Thyroid gland (tissue), 4 donors: ENCODE measurements at places on chromosomes 12 and 14. TPM values are rescaled to one million over a fixed set of nuclear protein-coding genes. Genes with fewer than 3 reads are reported as not detected.
A peak's percentile ranks its signal among the peaks of the same experiment; 100 is the strongest.

- no peak for DNase-seq
Measured at GRCh38 chr12:54285150-54286041, 4.9 kb downstream of the HNRNPA1 start.

- peak; percentile 20 for DNase-seq
Measured at GRCh38 chr12:3200814-3201233, 123.6 kb downstream of the TSPAN9 start.

Gene PIANP
- not detected for total RNA-seq

- DNase-seq = no peak
Measured at GRCh38 chr12:104593482-104593881, 136.7 kb downstream of the CHST11 start.

- no peak for DNase-seq
Measured at GRCh38 chr12:27619308-27619707, 76.9 kb upstream of the REP15 start.

Gene PTPN11
- 79.5 TPM for total RNA-seq

DNA sequence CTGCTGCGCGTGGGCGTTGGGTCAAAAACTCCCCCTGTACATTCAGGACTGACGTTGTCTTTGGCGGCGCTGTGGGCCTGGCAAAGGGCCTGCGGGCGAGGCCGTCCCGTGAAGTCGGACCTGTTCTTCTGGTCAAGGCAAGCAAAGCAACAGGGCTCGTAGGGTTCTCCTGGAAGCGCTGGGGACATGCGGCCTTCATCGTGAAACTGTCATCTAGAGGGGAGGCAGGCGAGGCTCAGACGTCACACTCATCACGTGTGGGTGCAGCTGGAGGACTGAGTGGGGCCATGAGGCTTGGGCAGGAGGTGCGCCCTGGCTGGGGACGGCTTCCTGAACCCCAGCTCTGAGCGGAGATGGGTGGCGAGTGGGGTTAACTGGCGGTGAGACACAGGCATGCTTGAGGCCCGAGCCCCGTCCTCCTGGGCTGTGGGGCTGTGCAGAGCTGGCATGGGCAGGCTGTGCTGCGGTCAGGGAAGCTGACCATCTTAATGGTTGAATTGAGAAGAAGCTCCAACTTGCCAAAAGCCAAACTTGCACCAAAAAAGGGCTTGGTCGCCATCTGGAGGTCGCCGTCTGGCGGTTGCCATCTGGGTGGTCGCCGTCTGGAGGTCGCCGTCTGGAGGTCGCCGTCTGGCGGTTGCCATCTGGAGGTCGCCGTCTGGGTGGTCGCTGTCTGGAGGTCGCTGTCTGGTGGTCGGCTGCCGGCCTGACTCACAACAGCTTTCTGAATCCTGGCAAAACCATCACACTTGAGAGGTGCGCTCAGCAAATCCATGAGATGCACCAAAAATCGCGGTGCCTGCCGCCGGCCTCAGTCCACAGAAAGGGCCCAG is 66.2 kb downstream of the NOC4L start:
- no peak for DNase-seq

- DNase-seq = no peak
Measured at GRCh38 chr12:114404926-114405518, 922 bp downstream of the TBX5 start.

Gene GALNT6
- 9.0 TPM for total RNA-seq

Gene IRAK4
- 36.1 TPM for total RNA-seq

Gene MUCL1
- total RNA-seq = not detected

DNA sequence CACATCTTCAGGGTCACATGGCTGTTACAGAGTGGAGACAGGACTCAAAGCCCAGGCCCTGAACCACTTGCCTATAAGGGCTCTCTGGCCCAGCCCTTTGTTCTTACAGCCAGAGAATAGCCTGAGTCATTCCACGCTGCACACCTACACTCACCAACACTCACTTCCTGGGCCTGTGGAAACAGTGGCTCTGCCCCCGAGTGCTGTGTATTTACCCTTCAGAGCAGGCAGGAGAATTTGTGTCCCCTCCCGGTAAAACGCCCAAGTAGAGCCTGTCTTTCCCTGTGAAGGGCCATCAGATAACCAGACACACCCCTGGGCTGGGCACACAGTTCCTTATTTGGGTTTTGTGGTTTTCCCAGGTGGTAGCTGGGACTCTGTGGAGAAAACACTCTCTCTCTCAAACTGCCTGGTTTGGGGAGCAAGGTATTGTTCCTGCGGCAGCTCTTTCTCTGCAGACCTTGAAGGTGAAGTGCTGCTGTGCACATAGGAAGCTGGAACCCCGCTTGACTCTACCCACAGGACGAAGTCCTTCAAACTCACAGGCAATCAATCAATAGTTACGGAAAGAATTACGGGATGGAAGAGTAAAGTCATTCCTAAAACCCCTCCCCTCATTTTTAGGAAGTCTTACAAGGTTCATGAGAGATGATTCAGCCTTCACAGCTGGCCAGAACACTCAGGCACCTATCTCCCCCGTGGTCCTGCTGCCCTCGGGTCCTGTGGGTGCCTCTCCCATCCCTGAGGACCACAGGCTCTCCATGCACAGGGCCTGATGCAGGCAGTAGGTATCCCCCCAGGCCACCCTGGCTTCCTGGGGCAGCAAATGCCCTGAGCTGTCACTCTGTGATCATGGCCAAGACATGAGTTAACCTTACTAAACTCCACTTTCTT is 20.3 kb downstream of the FIGNL2 start:
- DNase-seq = peak; percentile 22

DNA sequence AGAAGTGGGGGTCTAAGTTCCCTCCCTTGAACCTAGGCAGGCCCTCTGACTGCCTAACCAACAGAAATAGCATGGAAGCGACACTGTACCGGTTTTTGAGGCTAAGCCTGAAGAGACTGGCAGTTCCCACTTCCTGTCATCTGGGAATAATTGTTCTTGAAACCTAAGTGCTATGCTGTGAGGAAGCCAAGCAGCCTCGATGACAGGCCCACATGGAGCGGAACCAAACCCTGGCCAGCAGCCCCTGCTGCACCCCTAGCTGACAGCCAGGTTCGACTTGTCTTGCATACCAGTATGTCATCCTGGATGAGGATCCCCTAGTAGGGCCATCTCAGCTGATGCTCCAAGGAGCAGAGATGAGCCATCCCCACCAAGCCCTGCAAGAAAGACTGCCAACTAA is 6.4 kb upstream of the GPR68 start:
- no peak for DNase-seq

Gene FAM90A1
- total RNA-seq = not detected

DNA sequence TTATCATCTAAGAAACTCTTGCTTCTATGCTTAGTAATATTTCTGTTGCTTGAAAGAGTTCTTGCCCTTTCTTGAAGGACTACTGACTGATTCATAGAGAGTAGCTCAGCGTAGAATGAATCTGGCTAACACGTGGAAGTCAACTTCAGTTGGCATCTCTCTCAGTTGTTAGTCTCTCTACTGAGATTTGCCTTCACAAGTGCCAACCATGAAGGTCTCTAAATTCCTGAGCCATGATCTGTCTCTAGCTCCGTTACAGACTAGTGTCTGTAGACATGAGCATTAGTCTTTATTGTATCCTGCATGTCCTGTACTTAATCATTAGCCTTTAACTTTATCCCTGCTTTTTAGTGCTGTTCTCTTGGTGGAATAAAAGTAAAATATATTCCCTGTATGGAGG is 19.1 kb upstream of the ALX1 start:
- no peak for DNase-seq

DNA sequence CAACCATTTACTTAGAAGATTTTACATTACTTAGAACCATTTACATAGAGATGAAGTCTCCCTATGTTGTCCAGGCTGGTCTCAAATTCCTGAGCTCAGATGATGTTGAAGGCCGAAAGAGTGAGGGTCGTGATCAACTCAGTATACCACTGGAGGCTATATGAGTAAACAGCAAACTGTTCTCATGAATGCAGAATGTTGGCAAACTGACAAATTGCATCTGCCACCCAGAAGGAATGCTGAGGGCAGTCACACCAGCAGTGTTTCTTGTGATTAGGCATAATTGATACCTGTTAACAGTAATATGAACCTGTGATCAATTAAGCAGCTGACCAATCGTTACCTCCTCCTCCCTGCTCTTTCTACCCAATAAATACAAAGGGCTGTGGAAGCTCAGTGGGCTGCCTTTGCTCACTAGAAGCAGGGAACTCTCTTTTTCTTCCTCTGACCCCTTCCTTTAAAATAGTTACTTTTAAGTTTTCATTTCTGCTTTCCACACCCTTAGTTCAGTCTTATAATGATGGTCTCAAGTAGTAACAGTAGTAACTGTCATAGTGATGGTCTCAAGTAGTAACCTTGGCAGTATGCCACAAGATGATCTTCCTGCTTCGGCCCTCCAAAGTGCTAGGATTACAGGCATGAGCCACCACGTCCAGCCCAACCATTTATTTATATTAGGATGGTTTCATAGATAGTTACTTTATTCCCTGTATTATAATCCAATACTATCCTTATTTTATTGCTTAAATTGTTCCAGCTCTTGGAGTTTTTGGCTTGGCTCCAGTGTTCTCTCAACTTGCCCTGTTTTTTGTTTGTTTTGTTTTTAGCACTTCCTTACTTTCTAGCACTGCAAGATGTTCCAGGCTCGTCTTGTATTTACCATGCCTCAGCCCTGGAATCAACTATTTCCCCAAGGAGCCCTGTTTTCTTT is 25.8 kb downstream of the LIMA1 start:
- peak; percentile 41 for DNase-seq

DNA sequence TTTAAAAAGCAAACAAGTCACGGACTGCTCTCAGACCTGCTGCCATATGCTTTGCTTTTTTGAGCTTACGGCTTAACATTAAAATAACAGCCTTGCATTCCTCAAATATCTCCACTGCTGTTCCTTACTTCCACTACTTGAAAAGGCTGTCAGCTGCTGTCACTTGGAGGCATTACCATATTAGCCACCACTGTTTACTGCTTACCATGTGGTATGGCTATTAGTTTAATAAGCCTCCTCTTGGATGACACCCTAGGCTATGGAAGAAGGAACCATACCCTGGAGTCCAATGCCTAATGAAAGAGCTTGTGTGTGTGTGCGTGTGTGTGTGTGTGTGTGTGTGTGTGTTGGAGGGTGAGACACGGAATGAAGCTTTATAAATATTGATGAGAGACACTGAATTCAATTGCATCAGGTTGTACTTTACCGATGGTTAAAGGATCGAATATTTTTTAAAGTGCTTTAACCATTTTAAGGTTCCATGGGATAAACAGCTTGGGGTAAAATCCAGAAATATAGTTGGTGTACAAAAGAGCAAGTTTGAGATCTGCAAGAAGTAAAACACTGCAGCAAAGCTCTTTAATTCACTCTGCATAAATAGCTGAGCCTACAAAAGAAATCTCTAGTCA is 174.5 kb downstream of the TTC7B start:
- DNase-seq = no peak

- no peak for DNase-seq
Measured at GRCh38 chr12:111993292-111994150, 19.4 kb downstream of the TMEM116 start.

Gene SERPINA10
- total RNA-seq = not detected

DNA sequence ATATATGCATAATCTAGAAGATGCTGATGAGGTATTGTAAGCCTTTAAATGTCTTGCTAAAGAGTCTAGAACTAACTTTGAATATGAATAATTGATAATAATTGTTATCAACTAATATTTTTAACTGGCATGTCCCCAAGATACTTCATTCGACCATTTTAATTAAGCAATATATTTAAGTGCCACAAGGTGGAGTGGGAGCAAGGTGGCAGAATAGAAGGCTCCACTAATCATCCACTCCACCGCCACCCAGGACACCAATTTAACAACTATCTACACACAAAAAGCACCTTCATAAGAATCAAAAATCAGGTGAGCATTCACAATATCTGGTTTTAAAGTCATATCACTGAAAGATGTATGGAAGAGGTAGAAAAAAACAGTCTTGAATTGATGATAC is 409.6 kb downstream of the SEC23A start:
- no peak for DNase-seq

- DNase-seq = no peak
Measured at GRCh38 chr12:93156086-93156716, 221.5 kb upstream of the NUDT4 start.

DNA sequence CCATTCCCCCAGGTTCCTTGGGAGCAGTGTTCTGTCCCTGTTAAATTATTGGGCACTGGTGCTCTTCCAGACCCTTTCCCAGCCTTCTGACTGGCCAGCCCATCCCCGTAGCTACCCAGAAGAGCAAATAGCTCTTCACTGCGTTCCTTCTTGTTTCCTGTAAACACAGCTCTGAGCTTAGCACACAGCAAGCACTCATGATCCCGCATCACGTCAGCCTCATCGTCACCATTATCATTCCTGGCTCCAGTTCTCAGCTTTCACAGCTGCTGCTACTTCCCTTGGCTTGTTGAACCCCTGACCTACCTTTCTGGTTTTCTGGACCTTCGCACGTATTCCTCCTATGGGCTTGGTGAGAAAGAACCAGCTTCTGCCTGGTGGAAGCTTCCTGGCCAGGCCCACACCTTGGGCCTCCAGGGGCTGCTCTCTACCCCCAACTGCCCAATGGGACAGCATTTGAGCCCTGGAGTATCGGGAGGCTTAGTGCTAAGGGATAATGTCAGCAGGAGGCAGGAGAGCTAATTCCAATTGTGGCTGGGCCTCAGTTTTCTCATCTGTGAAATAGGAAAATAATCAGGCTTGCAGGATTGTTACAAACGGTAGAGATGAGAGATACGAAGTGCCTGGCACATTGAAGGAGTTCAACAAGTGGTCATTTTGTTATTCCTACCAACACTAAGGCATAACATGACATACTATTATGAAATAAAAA is 22.6 kb upstream of the PAPOLA start:
- DNase-seq = no peak

- peak; percentile 72 for DNase-seq
Measured at GRCh38 chr12:122203301-122204166, at the start of gene B3GNT4. Gene B3GNT4 (plus strand): TSS chr12:122203709. CDS start chr12:122204619, 910 bp downstream.

GRCh38 chr14:69841656-69842055 is 37.6 kb upstream of the SMOC1 start:
- DNase-seq = no peak

Gene SRSF5
- total RNA-seq = 333 TPM

GRCh38 chr12:117072106-117072505 is 27.1 kb downstream of the TESC start:
- no peak for DNase-seq

GRCh38 chr14:30063746-30064145 is 136.1 kb upstream of the PRKD1 start:
- DNase-seq = no peak

Gene NID2
- 207 TPM for total RNA-seq

- DNase-seq = no peak
Measured at GRCh38 chr12:52603314-52603713, 2.1 kb upstream of the KRT72 start.

DNA sequence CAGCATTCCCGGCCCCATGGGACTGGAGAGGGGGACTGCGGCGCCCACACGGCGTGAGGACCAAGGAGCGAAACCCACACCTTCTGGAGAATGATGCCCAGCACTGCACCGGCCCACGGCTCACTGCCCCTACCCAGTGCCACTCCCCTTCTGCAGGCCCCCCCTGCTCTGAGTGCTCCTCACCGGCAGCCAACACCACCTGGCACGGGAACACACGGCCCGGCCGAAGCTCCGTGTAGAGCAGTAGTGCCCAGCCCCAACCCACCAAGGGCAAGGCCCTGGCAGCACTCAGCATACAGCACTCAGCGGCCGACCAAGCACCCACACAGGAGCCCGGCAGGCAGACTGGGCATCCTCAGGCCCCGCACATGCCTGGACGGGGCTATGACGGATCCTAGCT is 13.4 kb downstream of the BTBD6 start:
- DNase-seq = peak; percentile 90

GRCh38 chr14:102580550-102581110 is 11.8 kb upstream of the RCOR1 start:
- DNase-seq = no peak

- no peak for DNase-seq
Measured at GRCh38 chr14:57378661-57379060, 11.7 kb upstream of the NAA30 start.

Gene CLEC4D
- 0.22 TPM for total RNA-seq

Gene TPPP2
- not detected for total RNA-seq

- no peak for DNase-seq
Measured at GRCh38 chr14:61344437-61345150, 23.2 kb downstream of the PRKCH start.

Gene CIROP
- 0.11 TPM for total RNA-seq
